ENCODE measurements at places on chromosomes 5 and 9. TPM values are rescaled to one million over a fixed set of nuclear protein-coding genes. Genes with fewer than 3 reads are reported as not detected.

The OR1J2 gene
- total RNA-seq = not detected

The FAM169A gene
- 0.74 TPM for total RNA-seq

The PCDHB7 gene
- total RNA-seq = 0.89 TPM

The OTP gene
- total RNA-seq = not detected

The NTRK2 gene
- under 0.01 TPM for total RNA-seq

The RIC1 gene
- 52.8 TPM for total RNA-seq

The CATSPER3 gene
- not detected for total RNA-seq

The SLC36A3 gene
- not detected for total RNA-seq

The PCDHA9 gene
- under 0.01 TPM for total RNA-seq

The FAM81B gene
- total RNA-seq = not detected

The GABBR2 gene
- 0.89 TPM for total RNA-seq

The LCN10 gene
- not detected for total RNA-seq

The DDX4 gene
- total RNA-seq = not detected

The CAMLG gene
- total RNA-seq = 33.9 TPM

The PTPN3 gene
- total RNA-seq = 0.30 TPM

The SLC34A3 gene
- not detected for total RNA-seq

The NANS gene
- 87.3 TPM for total RNA-seq
